ENCODE measurements at places on chromosomes 4 and X. TPM values are rescaled to one million over a fixed set of nuclear protein-coding genes. Genes with fewer than 3 reads are reported as not detected.

DNA sequence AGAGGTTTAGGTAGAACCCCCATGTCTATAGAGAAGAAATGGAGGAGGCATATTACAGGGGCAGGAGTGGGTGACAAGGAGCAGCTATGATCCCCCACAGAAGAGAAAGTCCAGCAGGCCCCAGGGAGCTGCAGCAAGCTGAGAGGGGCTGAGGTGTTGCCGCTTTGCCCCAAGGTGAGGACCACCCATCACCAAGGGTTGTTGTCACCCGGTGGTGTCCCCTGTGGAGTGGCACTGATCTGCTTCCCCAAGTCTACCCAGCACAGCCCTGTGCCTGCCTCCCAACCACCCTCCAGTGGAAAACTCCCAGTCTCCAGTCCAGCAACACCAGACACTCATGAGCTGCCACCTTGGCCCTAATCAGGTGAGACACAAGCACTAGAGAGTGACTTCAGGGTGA lies 149.3 kb upstream of the NOCT start:
- H3K36me3 ChIP-seq, result no peaks in the 10 kb centered on the region
- H3K27me3 ChIP-seq, result no peaks in the 10 kb centered on the region
- H3K4me3 ChIP-seq, result no peak overlapping the region
- H3K27ac ChIP-seq, result no peak overlapping the region
- no peak for ATAC-seq

Gene MRPS18C
- total RNA-seq, result 21.8 TPM

DNA sequence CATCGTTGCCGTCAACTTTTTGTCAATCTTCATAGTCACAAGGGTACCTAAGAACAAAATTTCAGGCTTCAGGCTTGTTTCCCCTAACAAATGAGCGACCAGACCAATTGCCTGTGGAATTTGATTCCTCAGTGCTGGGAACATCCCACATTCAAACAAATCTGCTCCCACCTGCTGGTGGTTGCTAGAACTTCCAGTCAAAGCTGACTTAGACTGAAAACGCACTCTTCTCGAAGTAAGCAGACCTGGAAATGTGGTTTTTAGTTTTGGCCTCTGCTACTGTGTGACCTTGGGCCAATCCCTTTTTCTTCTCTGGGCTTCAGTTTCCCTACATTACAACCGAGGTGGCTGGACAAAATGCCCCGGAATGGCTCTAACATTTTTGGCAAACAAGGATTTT lies 1.8 kb upstream of the GABRQ start:
- no peak overlapping the region for H3K4me3 ChIP-seq
- H3K4me1 ChIP-seq, result no peaks in the 10 kb centered on the region
- H3K36me3 ChIP-seq, result no peaks in the 10 kb centered on the region
- H3K27ac ChIP-seq, result no peak overlapping the region

GRCh38 chr4:77001907-77002306 lies 52.4 kb downstream of the SEPTIN11 start:
- peak overlapping the region; percentile 64 for H3K27ac ChIP-seq
- no peaks in the 10 kb centered on the region for H3K36me3 ChIP-seq
- peaks cover 35% of the 10 kb centered on the region for H3K4me1 ChIP-seq
- peak; percentile 51 for ATAC-seq

Data from gastroesophageal sphincter (tissue), 4 donors.